ENCODE measurements at places on chromosomes 2 and 18. TPM values are rescaled to one million over a fixed set of nuclear protein-coding genes. Genes with fewer than 3 reads are reported as not detected.

GRCh38 chr2:164389411-164389810, 231.9 kb downstream of the GRB14 start:
- no peak for DNase-seq

L3MBTL4 gene
- 5.9 TPM for total RNA-seq

GRCh38 chr2:198930170-198930569, 527.6 kb downstream of the SATB2 start:
- no peak for DNase-seq

- no peak for DNase-seq
These were observed 8.7 kb downstream of the OSBPL1A start for GRCh38 chr18:24388957-24389356.

RAMP1 gene
- not detected for total RNA-seq

All from dermis blood vessel endothelial cell (primary cell).